Caco-2 (cell line): ENCODE measurements at places on chromosomes 16 and 17. TPM values are rescaled to one million over a fixed set of nuclear protein-coding genes. Genes with fewer than 3 reads are reported as not detected.

The MNT gene
- 24.4 and 25.8 TPM in 2 replicates for total RNA-seq

The CFAP97D1 gene
- total RNA-seq = 0.18 TPM in 1 of 2 replicates, not detected in the other

The NXPH3 gene
- total RNA-seq = 1.7 and 2.0 TPM in 2 replicates

The GRN gene
- 167 and 176 TPM in 2 replicates for total RNA-seq

The NOTUM gene
- 11.1 and 13.0 TPM in 2 replicates for total RNA-seq

The ARHGDIG gene
- total RNA-seq = 1.9 and 2.1 TPM in 2 replicates

The WDR90 gene
- 57.8 and 60.9 TPM in 2 replicates for total RNA-seq

The C16orf92 gene
- not detected in 2 replicates for total RNA-seq

The PROCA1 gene
- total RNA-seq = 4.1 and 4.4 TPM in 2 replicates

GRCh38 chr16:10940501-10941079, 1.7 kb downstream of the DEXI start:
- H3K4me3 ChIP-seq = peak overlapping the region; percentile 51
- H3K27me3 ChIP-seq = no peaks in the 10 kb centered on the region
- no peak for DNase-seq
- peaks cover 3% of the 10 kb centered on the region for H3K36me3 ChIP-seq
- peaks cover 17% of the 10 kb centered on the region for H3K4me1 ChIP-seq

DNA sequence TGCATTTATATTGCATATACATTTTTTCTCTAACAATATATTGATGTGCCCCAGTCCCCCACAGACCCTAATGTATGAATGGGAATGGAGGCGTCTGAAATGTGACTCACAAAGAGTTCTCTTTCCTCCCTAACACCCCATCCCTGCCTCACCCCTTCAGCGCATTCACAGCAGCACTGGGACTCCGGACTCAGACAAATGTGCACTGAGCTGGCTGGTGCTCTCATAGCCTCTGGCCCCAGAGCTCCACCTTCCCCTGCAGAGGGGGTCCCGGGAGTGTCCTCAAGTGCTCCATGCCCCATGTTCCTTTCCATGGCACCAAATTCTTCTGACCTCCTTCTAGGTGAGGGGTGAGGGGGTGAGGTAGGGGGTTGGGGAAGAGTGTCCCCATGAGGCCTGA, 20.6 kb downstream of the NPTX1 start:
- no peak for DNase-seq
- no peaks in the 10 kb centered on the region for H3K27me3 ChIP-seq
- H3K4me1 ChIP-seq = peaks cover 9% of the 10 kb centered on the region
- peak overlapping the region; percentile 97 for H3K27ac ChIP-seq

- no peak for DNase-seq
- no peak overlapping the region for H3K4me3 ChIP-seq
- H3K27ac ChIP-seq = no peak overlapping the region
- H3K36me3 ChIP-seq = no peaks in the 10 kb centered on the region; the same call in 1 of the 2 replicates
- H3K27me3 ChIP-seq = no peaks in the 10 kb centered on the region
Observed at GRCh38 chr16:78640886-78641285, 541.4 kb downstream of the WWOX start.

DNA sequence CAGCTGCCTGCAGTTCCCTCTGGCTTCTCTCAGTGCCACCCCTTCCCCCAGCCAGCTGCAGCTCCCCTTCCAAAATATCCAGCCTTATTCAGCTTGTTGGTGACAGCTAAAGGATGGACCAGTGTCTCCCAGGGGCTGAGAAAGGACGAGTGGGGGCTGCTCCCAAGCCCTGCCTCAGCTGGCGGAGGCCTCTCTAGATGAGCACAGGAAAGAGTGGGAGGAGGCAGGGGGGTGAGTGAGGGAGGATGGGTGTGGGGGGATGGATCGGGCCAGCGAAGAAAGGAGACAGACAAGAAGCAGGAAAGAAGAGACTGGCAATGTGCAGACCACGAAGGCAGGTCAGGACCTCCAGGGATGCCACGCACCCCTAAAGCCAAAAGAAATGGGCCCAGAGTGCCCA, 17.5 kb downstream of the PIPOX start:
- no peak overlapping the region for H3K4me3 ChIP-seq
- no peaks in the 10 kb centered on the region for H3K27me3 ChIP-seq
- H3K36me3 ChIP-seq = no peaks in the 10 kb centered on the region
- DNase-seq = no peak
- no peak overlapping the region for H3K27ac ChIP-seq

DNA sequence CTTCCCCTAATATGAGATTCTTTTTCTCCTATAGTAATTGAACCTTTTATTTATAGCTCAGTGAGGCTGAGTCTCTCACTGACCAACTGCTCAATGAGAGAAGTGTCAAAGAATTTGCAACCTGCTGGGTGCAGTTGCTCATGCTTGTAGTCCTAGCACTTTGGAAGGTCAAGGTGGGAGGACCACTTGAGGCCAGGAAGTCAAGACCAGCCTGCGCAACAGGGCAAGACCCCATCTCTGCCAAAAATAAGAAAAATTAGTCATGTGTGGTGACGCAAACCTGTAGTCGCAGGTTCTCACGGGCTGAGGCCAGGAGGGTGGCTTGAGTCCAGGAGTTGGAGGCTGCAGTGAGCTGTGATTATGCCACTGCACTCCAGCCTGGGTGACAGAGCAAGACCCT, 30.9 kb upstream of the CRYBA1 start:
- H3K27ac ChIP-seq = no peak overlapping the region
- no peaks in the 10 kb centered on the region for H3K27me3 ChIP-seq
- H3K4me3 ChIP-seq = no peak overlapping the region
- H3K4me1 ChIP-seq = peaks cover 10% of the 10 kb centered on the region; the same call in 1 of the 2 replicates

DNA sequence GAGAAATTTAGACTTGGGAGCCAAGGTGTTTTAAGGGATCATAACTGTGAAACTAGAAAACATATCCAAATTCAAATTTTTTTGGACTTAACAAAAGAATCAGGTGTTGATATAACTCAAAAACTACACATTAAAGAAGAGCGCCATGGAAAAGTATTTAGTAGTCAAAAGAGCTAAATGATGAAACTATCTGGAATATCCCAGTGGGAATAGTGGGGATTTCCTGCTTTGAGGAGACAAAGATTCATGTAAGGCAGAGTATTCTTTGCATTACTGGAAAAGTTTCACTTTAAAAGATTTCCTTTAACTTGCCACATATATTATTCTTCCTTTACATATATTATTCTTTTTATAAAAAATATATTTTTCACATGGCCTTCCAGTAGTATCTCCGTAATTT, 40.3 kb upstream of the VPS4A start:
- no peak overlapping the region for H3K4me3 ChIP-seq
- H3K36me3 ChIP-seq = no peaks in the 10 kb centered on the region
- no peaks in the 10 kb centered on the region for H3K4me1 ChIP-seq
- no peak for DNase-seq
- no peak overlapping the region for H3K27ac ChIP-seq
- H3K27me3 ChIP-seq = no peaks in the 10 kb centered on the region; the same call in 1 of the 2 replicates

GRCh38 chr16:19114359-19115147, 789 bp downstream of the ITPRIPL2 start:
- no peaks in the 10 kb centered on the region; the same call in 1 of the 2 replicates for H3K36me3 ChIP-seq
- H3K4me1 ChIP-seq = peaks cover 29% of the 10 kb centered on the region
- peak; percentile 48 for DNase-seq
- peak overlapping the region; percentile 78 for H3K4me3 ChIP-seq

GRCh38 chr17:43673516-43674323, 12.0 kb upstream of the MEOX1 start:
- DNase-seq = peak; percentile 86
- H3K4me1 ChIP-seq = peaks cover 75% of the 10 kb centered on the region
- H3K27me3 ChIP-seq = no peaks in the 10 kb centered on the region
- H3K27ac ChIP-seq = peak overlapping the region; percentile 90
- H3K4me3 ChIP-seq = no peak overlapping the region

GRCh38 chr17:79338152-79338551, 263.5 kb downstream of the ENGASE start:
- no peak overlapping the region for H3K4me3 ChIP-seq
- H3K27me3 ChIP-seq = no peaks in the 10 kb centered on the region; the same call in 1 of the 2 replicates
- H3K36me3 ChIP-seq = no peaks in the 10 kb centered on the region
- H3K4me1 ChIP-seq = no peaks in the 10 kb centered on the region

GRCh38 chr17:80352991-80353665, 61.8 kb upstream of the ENDOV start:
- no peak for DNase-seq
- no peaks in the 10 kb centered on the region for H3K36me3 ChIP-seq
- H3K27ac ChIP-seq = no peak overlapping the region
- no peaks in the 10 kb centered on the region for H3K4me1 ChIP-seq

DNA sequence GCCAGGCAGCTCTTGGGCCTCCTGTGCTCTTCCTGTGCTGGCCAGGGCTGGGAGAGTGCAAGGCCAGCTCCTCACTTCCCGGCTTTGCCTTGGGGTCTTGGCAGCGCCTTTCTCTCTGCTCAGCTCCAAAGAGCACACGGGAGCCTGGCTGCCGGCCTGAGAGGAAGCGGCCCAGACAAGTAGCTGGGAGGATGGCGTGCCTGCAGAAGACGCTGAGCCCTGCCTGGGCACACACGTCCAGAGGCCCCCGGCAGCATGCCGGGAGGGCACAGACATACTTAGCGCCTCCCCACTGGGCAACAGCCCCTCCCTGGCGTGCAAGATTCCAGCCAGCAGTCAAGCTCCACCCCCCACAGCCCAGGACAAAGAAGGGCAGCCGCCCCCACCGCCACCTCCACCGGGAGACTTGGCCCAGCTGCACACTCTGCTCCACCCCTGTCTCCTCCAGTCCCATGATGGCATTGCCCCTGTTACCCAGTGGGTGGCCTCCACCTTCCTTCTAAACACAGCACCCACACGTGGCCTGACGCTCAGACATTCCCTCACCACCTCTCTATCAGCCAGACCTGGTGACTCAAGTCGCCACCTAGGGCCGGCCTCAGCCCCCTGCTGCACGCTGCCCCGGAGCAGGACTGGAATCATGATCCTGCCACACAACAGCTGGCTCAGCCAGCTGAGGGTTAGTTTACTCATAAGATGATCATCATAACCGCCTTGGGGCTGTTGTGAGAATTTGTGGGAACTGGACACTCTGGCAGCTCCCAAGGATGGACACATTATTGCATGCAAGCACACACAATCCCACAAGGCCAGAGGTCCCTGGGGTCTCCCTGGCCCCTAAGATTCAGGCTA, 12.4 kb downstream of the SGCA start:
- H3K4me3 ChIP-seq = no peak overlapping the region
- peak overlapping the region; percentile 10 for H3K27ac ChIP-seq
- no peaks in the 10 kb centered on the region for H3K36me3 ChIP-seq
- peaks cover 31% of the 10 kb centered on the region for H3K4me1 ChIP-seq
